ENCODE measurements at places on chromosomes 4 and X.

- DNase-seq: no peak
These were observed 70.1 kb upstream of the CBR4 start for GRCh38 chr4:169079942-169080827.

DNA sequence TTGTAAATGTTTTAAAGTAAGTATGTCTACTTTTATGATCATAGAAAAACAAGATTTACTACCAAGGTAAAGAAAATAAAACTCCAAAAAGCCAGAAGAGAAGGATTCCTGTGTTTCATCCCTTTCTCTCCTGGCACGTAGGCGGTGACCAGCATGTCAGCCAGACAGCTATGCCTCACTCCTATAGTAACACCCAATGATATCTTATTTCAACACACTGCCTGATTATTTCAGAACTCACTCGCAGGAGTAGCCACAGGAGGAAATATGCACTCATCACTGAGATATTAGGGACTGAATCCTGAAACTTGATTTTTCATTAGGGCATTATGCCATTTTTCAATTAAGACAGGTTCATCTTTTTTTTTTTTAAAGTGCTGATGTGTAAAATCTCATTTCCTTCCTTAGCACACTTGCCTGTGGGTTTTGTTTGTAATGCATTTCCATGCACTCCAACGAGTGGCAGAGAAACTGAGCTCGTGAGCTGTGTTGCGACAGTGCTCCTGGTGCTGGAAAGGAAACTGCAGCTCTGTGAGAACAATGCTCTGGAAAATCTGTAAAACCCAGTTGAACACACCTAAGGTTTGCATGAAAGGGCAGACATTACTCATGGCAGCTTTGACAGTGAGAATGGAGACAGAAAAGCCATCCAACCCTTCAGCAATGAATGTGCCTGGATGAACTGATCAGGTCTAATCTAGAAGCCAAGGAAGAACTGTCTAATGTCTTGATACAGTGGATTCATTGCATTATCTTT, 18.2 kb downstream of the RAI2 start:
- DNase-seq: no peak

DNA sequence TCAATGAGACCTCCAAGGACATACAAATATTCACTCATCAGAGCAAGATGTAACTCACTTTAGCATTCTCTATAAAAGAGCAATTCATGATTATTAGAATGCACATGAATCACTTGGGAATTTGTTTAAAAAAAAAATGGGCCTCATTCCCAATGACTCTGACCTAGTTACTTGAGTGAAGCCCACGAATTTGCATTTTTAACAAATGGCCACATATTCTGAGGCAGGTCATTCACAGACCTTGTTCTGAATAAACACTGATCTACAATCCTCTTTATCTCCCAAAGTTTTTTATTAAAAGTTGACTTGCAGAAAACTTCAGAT, 255.1 kb upstream of the VEGFC start:
- DNase-seq: peak; percentile 36

- no peak for DNase-seq
These were observed 150.7 kb upstream of the EOLA2 start for GRCh38 chrX:150088766-150089518.

DNA sequence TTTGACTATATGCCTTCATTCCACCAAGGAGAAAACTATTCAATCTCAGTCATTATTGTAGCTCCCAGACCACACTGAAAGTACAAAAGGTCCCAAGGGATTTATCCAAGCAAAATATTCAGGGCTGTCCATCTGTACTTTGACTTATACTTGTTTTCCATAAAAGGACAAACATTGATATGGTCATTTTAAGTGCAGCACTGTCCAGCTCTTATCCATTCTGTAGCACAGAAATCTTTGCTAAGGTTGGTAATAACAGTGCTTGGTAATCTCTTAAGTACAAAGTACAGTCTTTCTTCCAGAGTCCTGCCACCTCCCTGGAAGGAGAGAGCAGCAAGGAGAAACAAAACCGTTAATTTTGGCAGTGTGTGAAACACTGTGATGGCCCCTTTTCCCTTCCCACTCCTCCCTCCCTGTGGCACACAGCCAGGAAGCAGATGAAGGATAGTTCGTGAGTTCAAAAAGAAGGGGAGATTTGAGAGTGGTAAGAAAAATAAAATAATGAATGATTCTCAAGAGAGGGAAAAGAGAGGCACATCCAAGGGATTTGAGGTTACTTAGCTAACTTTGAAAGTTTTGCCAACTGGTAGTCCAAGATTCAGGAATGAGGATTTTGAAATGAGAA, 6.8 kb upstream of the CXCL2 start:
- no peak for DNase-seq

Measured in HCEC 1CT (cell line).